Stimulated activated naive CD4-positive, alpha-beta T cell treated with Interleukin-2 at 50 U/mL for 16 hours (primary cell): ENCODE measurements at places on chromosomes 6 and 20.

- DNase-seq = no peak
Measured at GRCh38 chr20:17856837-17857605, 111.6 kb downstream of the SNX5 start.

DNA sequence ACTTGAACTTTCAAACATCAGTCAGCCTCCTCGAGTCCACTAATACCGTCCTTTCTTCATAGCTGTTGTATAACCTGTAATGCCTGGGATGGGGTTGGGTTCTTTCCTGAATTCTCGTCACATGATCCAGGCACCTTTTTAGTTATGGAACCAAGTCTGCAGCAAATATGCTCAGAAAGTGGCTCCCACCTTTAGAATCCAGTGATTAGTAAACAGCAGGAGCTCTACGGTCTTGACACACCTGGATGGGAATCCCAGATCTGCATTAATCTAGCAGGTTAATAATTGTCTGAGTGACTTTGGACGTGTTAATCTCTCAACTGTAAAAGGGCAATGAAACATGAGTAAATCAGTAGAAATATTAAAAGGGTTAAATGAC, 729 bp upstream of the ZHX3 start:
- DNase-seq = no peak

- DNase-seq = no peak
Measured at GRCh38 chr6:35258858-35259193, 709 bp upstream of the ZNF76 start.

GRCh38 chr20:25206548-25206947, 11.0 kb downstream of the ENTPD6 start:
- no peak for DNase-seq

GRCh38 chr20:39489986-39490560, 527.9 kb downstream of the DHX35 start:
- DNase-seq = no peak

GRCh38 chr6:158556113-158556512, 3.8 kb upstream of the TMEM181 start:
- DNase-seq = no peak

- no peak for DNase-seq
Measured at GRCh38 chr20:6044115-6044514, 9.7 kb downstream of the LRRN4 start.

DNA sequence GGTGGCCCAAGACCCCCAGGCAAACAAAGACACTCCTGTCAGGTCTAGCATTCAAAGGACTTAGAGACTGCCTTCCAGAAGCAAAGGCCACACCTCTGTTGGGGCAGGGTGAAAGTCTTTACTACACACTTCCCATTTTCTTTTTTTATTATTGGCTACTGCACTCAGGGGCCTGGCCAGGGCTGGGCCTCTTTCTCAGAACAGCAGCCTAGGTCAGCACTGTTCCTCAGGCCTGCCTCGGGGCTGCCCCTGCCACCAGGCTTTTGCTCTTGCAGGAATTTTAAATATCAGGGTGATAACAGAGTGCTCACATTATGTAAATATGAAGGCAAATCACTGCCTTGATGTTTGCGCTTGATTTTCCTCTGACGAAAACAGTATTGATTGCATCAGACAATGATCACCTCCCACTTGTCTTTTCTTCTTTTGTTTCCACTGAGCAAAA, 18.5 kb downstream of the GSTA4 start:
- DNase-seq = no peak

GRCh38 chr6:144471986-144472385, 186.9 kb downstream of the UTRN start:
- DNase-seq = no peak

- DNase-seq = no peak
Measured at GRCh38 chr6:124783344-124783743, 178.9 kb upstream of the RNF217 start.

- DNase-seq = no peak
Measured at GRCh38 chr6:148274809-148275208, 67.8 kb upstream of the SASH1 start.

GRCh38 chr6:92160226-92160625, 1259.1 kb downstream of the EPHA7 start:
- no peak for DNase-seq

DNA sequence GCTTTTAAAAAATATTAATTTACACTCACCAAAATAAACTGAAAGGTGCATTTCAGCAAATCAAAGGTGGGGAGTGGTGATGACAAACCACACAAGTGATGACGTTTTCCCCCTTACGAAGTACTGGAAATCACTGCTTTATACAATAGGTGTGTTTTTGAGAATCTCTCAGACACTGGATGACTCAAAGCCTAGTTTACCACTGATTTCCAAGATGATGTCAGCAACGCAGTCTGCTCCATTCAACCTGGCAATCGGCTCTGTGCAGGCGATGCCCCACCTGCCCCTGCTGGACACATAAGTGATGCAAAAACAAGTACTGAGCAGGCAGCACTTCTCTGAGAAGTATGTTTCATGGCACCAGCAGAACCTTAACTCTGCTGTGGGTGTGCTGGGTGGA, 114.4 kb downstream of the SOD2 start:
- no peak for DNase-seq

GRCh38 chr6:87897013-87897412, 150.6 kb upstream of the SPACA1 start:
- no peak for DNase-seq

GRCh38 chr20:51807720-51808250, 5.5 kb upstream of the SALL4 start:
- DNase-seq = no peak

DNA sequence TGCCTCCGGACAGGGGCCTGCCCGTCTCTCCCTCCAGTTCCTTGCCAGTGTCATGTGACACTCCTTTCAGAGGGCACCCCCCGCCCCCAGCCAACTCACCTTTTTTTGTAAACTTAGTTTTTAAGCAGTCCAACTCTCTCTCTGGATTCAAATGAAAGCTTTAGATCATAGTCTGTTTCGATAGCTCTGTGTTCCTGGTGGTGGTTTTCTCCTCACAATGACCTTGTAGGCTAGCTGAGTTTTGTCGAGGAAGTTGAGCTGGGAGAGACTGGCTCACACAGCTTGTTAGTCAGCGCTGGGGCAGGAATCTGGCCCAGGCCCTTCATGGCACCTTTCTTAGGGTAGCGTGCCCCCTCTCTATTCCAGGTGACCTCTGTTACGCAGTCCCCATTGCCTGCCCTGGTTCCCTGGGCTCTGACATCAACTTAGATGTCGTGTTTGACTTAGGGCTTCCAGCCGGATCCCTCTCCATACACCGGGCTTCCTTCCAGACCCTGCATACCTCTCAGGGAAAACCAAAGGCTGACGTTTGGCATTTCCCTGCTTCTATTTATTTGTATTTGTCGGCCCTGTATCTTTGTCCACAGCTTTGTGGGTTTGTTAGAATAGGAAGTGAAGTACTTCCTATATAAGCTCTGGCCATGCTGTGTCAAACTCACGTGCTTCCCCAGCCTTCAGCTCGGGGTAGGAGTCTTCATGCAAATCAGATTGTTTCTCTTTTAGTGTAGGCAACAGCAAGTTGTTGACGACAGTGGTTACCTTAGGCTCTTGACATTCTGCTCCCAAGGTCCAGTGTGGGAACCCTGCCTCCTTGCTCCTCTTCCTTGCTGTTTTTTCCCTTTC, 12.7 kb downstream of the IGF2R start:
- peak; percentile 27 for DNase-seq

DNA sequence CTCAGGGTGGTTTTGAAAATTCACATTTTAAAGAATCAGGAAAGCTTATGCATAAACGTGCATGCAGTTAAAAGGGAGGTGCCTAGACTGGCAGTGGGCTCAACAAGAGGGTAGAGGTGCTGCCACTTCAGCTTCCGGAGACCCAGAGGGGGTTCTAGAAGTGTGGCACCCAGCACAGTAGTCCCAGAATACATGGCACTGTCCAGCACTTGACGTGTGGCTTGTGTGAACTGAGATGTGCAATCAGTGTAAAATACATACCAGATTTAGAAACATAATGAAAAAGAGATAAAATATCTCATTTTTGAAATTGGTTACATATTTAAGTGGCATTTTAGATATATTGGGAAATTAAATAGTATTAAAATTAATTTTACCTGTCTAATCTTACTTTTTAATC, 89.3 kb downstream of the RIN2 start:
- no peak for DNase-seq

DNA sequence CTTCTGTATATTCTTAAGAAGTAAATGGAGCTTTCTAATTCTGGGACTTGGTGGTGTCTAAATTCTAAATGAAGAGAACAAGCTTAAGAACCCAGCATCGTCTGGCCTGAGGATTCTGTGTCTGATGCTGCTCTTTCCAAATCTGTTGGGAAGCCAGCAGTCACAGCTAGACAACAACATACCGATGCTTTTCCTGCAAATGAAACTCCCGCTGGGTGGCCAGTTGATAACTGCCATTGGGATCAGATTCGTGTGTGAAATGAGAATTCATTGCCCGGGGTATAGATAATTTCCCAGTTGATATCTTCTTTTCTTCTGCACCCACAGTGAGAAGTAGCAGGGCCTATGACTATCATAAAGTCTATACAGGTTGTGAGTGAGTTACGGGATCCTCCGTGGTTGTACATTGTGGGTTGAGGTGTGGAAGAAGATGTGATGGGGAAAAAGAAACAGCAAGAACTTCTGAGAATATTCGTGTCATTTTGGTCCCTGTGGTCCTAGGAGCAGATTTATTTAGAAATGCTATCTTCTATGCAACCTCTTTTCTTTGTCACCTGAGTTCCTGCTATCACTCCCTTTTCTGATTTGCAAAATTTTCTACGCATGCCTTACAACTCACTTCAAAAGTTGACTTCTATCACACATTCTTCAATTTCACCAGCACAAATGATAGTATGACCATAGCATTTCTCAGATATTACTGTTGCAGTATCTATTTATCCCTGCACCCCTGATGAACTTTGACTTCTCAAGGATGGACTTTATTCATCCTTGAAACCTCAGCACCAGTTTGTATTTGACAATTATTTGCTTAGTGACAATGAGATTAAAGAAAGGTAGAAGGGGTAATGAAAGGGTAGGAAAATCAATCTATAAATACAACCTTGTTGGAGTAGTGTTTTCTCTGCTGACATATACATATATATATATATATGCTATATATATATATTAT, 10.4 kb downstream of the NOX3 start:
- no peak for DNase-seq

- peak; percentile 75 for DNase-seq
Measured at GRCh38 chr20:62501801-62502495, 26.2 kb upstream of the GATA5 start.

DNA sequence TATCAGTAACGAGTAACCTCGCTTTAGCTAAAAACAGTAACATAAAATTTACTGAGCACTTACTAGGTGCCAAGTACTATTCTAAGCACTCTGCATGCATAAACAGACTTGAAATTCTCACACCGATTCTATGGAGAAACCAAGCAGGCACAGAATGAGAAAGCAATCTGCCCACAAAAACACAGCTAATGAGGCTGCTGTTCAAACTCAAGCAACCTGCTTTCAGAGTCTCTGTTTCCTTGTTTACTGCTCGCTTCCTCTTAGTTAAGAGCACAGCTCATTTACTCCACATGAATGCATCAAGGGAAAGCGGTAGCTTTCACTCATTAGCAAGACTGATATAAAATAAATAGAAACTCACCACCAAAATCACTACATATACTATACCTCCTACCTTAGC, 37.4 kb downstream of the PRKN start:
- no peak for DNase-seq

DNA sequence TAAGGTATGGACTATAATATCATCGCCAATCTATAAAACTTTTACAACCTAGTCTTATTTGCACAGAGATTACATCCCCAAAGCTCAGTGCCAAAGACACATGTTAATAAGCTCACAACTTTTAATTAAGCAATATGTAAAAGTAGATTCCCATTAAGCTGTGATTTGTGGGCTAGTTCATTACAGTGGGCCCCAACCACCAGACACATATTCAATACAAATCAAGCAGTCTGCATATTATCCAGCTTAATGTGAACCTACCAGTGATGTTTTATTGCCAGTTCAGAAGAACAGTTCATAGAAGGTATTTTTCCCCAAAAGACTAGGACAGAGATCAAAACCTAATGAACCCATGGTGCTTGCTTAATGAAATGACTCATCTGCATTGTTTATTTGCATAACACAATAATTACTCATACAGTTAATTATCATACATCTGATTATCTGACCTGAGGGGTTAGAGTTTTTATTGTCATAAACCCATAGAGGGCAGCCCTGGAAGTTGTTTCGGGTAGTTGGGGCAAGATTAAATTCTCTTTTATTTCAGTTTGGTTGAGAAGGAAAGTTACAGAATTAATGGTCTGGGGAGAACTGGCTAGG, 831.0 kb downstream of the TFAP2A start:
- no peak for DNase-seq

GRCh38 chr6:43524483-43524961, 7.6 kb downstream of the POLR1C start:
- no peak for DNase-seq

- DNase-seq = no peak
Measured at GRCh38 chr6:145904868-145905267, 59.3 kb downstream of the SHPRH start.

DNA sequence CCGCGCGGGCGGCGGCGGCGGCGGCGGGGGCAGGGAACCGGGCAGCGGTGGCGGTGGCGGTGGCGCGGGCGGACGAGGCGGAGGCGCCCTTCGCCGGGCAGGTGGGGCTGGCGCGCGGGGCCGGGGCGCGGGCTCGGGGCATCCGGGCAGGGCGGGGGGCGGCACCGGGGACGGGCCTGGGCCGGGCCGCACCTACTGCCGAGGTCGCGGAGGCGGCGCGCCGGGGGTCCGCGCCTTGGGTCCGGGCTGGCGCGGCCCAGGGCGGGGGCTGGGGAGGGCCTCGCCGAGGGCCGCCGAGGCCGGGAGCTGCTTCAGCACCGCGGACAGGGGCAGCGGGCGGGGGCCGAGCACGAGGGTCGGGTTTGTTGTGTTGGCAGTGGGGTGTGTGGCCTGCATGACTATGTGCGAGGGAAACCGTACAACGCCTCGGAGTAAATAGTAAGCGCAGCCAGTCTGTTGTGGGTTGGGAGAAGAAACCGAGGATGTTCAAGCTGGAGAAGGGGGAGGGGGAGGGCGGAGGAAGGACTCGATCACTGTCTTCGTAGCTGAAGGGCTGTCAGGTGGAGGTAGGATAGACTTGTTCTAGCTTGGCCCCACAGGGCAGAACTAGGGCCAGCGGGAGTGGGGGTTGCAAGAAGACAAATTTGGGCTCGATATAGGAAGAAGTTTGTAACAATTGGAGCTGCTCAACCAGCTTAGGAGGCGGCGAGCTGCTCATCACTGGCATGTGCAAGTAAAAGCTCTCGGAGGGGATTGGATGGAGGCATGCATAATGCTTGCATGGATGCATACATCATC, 593 bp downstream of the MMP24 start:
- peak; percentile 42 for DNase-seq

DNA sequence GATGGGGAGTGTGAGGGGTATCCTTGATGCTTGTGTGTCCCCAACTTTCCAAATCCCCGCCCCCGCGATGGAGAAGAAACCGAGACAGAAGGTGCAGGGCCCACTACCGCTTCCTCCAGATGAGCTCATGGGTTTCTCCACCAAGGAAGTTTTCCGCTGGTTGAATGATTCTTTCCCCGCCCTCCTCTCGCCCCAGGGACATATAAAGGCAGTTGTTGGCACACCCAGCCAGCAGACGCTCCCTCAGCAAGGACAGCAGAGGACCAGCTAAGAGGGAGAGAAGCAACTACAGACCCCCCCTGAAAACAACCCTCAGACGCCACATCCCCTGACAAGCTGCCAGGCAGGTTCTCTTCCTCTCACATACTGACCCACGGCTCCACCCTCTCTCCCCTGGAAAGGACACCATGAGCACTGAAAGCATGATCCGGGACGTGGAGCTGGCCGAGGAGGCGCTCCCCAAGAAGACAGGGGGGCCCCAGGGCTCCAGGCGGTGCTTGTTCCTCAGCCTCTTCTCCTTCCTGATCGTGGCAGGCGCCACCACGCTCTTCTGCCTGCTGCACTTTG, at the start of gene TNF:
Gene TNF, plus strand, starts transcription at position 231 of the 567 bp plus-strand sequence. Its CDS starts 177 bp downstream, at position 408.
- peak; percentile 82 for DNase-seq
